ENCODE measurements at places on chromosomes 3 and 15.

DNA sequence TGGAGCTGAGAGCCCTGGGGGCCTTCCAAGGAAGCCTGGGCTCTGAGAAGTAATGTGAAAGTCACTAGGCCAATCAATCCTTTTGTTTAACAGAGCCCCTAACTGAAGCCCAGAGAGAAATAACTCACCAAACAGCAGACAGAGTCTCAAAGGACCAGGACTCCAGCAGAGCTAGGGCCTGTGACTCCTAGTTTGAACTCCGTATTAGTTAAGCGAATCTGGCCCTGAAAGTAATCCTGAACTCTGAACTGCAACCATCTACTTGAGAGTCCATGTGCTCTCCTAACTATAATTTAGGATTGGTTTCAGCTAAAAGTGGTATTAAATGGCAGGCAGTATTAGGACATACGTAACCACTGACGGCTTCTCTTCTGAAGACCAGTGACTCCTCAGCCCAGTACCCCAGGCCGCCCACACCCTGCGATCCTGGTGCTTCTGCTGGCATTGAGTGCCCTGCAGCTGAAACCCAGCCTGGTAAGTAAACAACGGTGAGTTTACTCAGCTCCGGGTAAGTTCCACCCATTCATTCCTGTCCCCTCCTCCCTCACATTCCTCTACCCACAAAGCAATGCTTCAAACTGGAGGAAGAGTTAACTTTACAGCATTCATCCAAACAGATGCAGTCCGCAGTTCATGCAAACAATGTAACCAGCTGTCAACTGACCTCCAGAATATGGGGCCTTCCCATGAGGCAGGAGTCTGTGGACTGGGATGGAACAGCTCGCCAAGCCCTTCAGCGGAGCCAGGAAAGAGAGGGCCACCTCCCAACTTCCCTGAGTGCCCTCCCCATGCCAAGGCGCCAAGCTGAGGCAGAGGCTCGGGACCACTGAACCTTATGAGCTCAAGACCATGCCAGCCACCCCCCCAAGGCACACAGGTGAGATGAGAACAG lies 7.3 kb downstream of the MYO5C start:
- peak; percentile 23 for DNase-seq

- DNase-seq: no peak
These were observed 124.2 kb downstream of the SATB1 start for GRCh38 chr3:18300916-18301315.

GRCh38 chr3:57783186-57784088 lies 27.3 kb downstream of the SLMAP start:
- DNase-seq: no peak

DNA sequence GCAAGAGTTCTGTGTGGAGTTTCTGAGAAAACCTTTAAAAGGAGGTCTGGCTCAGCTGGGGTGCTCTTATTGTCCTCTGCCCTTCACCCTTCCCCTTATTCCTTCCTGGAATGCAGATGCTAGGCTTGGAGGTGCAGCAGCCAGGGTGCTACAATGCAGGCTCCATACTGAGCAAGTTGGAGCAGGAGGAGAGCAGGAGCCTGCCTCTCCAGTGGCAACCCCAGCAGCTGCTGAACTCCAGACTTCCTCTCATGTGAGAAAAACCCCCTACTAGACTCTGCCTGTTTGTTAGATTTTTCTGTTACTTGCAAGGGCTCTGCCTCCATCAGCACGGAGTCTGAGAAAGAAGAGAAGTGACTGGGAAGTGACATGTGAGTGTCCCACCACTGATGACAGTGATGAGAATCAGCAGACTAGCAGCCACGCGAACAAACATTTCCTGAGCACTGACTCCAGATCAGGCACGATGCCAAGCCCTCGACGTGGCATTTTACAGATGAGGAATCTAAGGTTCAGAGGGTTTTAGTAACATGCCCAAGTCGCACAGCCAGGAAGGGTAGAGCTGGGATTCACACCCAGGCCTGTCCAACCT lies 16.1 kb upstream of the RARRES1 start:
- DNase-seq: peak; percentile 34

- DNase-seq: no peak
These were observed 2.9 kb downstream of the TPM1 start for GRCh38 chr15:63045465-63045840.

DNA sequence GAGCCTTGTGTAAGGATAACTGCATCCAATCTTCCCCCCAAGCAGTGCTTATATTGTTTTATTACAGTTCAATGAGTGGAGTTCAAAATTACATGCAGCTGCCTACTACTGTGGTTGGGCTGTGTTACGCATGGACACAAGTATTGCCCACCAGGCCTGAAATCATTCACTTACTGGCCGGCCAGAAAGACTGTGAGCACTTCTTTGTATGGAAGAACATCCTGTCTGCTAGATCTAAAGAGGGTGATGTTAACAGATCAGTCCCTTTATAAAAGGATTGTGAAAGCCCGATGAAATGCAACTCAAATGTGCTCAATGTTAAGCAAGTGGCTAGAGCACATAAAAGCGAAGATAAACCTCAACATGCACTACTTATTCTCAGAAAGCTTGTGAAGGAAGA lies 132.5 kb downstream of the FOXP1 start:
- DNase-seq: no peak

- no peak for DNase-seq
These were observed 641.6 kb upstream of the TBL1XR1 start for GRCh38 chr3:177838766-177839350.

GRCh38 chr3:78116874-78117273 lies 1077.0 kb downstream of the ROBO2 start:
- peak; percentile 41 for DNase-seq

GRCh38 chr3:139534992-139535879 lies 4.3 kb downstream of the RBP1 start:
- DNase-seq: no peak

GRCh38 chr3:119918992-119919933 lies 137.4 kb downstream of the NR1I2 start:
- DNase-seq: no peak

DNA sequence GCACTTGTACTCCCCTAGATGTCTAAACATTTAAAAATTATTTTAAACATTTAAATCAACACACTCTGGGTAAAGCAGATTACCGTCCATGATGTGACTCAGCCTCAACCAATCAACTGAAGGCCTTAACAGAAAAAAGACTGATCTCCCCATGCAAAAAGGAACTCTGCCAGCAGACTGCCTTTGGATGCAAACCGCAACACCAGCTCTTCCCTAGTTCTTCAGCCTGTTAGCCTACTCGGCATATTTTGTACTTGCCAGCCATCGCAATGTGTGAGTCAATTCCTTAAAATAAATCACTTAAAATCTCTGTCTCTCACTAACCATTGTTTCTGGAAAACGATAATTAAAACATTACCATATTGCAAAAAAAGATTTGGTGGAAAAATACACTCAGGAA lies 375.9 kb downstream of the RSL24D1 start:
- DNase-seq: no peak

DNA sequence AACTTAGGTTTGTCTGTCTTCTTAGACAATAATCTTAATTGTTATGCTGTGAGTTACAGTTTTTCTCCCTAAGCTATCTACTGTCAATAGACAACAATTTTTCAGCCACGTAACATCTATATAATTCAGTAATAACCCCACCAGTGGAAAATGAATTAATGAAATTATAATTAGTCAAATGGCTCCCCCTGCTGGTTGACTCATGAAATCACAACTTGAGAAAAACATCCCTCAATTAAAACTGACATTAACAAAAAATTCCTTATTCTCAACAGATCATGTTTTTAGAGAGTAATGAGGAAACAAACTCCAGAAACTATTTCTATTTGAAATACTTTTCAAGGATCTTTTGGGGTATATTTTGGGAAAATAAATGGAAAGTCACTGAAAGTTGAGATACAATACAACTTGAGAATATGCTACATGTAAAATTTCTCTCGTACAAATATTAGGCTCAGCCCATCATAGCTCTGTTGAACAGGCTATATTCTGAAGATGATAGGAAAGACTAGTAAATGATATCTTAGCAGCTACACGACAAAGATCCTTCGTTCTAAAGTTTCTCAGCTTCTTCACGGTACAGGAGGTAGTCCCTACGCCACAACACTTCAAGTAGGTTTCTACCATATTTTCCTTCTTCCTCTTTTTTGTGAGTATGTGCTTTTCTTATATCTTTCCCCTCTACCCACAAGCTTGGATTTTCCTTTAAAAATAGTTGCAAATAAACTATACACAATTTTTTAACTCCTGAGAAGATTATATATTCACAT lies 20.7 kb downstream of the PPP1R2 start:
- DNase-seq: no peak

GRCh38 chr3:140204271-140204984 lies 269.4 kb downstream of the CLSTN2 start:
- no peak for DNase-seq

DNA sequence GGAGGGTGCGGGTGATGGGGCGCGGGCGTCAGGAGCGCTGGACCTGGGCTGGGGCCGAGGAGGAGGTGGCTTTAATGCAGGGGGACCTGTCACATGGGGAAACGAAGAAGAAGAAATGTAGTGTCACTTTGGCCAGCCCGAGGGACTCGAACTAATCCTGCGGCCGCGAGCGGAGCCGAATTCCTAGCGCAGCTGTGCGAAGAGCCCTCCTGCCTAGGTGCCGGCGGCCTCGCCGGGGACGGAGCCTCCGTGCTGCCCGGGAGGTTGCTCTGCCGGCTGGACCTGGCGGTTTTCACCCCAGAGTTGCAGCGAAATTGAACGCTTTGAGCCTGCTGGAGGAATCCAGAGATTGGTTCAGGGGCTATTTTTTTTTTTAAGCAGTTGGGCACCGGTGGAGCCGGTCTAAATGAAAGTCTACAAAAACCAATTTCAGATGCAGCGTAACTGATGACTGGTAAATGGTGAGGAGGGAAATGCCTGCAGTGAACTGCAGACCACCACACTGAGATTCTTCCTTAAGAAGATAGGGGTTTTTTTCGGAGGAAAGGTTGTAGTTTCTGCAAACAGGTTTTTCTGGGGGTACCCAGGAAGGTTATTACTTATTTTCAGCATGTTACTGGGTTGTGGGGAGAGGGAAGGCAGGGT lies 662 bp downstream of the TMEM108 start:
- no peak for DNase-seq

GRCh38 chr3:77160931-77161497 lies 121.1 kb downstream of the ROBO2 start:
- DNase-seq: no peak

DNA sequence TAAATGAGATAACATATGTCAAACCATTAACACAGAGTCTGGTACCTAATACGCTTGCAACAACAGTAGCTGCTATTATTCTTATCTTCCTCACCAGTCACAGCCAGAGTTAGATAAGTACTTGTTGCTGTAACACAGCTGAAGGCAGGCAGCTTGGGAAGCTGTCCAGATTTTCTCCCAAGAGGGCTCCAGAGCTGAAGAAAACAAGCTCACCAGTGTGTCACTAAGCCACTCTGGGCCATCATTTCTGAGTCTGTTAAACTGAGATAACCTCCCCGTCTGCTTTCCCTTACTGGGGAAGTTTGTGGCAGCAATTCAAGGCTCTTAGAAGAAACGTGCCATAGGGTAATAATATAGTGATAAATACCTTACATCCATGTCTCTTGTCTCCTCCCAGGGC lies 226.3 kb downstream of the TAFA4 start:
- no peak for DNase-seq

DNA sequence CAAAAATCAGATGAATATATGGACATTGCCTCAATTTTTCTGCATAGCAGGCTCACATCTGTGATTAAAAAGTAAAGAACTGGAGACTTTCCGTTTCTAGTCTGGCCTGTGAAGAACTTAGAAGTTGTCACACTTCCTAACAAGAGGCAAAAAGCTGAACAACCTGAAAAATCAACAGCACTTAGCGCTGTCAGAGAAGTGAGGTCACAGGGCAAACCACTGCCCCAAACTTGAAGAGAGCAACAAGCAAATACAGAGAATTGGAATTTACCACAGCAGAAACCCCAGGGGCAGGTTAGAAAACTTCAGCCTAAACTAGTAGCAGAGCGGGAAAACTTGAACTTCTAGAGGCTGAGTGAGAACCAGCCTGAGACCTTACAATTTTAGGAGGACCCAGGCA lies 38.9 kb downstream of the CCDC54 start:
- DNase-seq: no peak

DNA sequence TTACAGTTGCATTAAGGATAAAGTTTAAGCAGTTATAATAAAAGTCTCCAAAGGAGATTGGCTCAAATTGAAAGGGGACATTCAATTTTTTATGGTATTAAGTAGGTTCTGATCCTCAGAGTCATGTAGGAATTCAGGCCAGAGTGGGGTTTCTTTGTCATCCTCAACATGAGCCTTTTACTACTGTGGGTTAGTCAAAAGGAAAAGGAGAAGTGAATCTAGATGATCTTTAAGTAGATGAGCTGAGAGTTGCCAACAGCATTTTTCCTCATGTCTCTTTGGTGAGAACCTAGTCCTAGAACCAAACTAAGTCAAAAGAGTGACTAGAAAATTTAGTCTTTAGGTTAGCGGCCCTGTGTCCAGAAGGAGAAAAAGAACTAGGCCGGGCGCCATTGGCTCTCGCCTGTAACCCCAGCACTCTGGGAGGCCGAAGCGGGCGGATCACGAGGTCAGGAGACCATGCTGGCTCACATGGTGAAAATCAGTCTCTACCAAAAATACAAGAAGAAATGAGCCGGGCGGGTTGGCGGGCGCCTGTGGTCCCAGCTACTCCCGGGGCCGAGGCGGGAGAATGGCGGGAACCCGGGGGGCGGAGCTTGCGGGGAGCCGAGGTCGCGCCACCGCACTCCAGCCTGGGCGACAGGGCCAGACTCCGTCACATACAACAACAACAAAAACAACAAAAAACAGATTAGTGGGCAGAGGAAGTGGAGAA lies 4.2 kb upstream of the CHL1 start:
- no peak for DNase-seq

DNA sequence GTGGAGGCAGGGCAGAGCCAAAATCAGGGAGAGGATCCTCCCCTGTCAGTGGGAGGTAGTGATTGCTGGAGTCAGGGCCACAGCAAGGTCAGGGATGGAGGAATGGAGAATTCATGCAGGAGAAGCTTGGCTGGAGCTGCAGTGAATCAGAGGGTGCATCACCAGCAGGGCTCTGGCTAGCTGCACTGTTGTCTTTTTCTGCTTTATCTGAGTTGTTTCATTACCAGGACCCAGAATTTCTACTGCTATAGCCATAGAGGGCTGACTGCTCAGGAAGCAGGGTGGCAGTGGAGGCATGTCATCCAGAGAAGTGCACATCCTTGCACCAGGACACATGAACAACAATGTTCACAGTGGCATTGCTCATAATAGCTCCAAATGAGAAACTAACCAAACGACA lies 113.5 kb upstream of the GALNT15 start:
- peak; percentile 95 for DNase-seq

DNA sequence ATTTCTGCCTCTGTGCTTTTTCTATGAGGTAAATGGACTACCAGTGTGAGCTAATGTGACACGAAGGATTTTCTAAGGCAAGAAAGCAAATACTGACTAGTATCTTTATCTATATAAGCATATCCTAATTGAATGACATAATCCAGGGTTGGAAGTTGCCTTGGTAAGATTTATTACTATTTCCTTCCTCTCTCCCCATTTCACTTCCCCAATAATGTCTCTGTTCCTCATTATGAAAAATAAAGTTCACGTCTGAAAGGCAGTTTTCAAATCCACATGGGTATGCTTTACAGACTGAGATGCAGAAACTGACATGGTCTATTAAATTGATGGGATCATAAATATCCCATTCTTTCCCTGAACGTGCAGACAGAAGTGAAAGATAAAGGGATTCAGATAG lies 86.0 kb downstream of the DTWD1 start:
- DNase-seq: no peak

- DNase-seq: no peak
These were observed 256.0 kb upstream of the ZPLD1 start for GRCh38 chr3:102178817-102179216.

GRCh38 chr3:97360804-97361203 lies 403.8 kb upstream of the ARL6 start:
- DNase-seq: no peak

GRCh38 chr3:52302426-52303145 lies 13.5 kb upstream of the DNAH1 start:
- no peak for DNase-seq
